ENCODE measurements at places on chromosomes 7 and 10.

GRCh38 chr7:95578299-95578855 lies 17.9 kb downstream of the PDK4 start:
- DNase-seq = no peak

DNA sequence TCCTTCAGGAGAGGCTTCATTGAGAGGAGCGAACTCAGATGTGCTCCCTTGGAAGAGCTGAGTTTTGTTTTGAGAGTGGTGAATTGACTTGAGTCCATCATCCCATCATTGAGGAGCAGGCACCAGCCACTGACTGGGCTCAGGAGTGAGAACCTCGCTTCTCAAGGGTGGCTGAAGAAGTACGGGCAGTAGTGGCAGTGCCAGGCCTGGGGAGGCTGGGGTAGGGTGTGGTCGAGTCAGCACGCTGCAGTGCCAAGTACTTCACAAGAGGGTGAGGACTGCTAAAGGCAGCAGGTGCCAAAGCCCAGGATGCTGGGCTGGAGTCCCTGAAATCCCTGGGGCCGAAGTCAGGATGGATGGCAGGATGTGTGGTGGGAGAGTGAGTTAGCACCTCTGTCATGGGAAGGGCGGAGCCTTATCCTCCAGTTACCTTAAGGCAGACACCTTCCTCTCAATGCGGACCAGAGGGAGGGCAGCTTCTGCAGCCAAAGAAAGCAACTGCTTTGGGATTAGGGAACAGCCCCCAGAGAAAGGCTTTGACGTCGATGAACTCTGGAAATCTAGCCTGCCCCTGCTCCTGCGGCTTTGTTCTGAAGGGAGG lies 210.3 kb downstream of the CAMK1D start:
- DNase-seq = no peak

GRCh38 chr7:120987280-120987679 lies 1.2 kb upstream of the CPED1 start:
- no peak for DNase-seq

DNA sequence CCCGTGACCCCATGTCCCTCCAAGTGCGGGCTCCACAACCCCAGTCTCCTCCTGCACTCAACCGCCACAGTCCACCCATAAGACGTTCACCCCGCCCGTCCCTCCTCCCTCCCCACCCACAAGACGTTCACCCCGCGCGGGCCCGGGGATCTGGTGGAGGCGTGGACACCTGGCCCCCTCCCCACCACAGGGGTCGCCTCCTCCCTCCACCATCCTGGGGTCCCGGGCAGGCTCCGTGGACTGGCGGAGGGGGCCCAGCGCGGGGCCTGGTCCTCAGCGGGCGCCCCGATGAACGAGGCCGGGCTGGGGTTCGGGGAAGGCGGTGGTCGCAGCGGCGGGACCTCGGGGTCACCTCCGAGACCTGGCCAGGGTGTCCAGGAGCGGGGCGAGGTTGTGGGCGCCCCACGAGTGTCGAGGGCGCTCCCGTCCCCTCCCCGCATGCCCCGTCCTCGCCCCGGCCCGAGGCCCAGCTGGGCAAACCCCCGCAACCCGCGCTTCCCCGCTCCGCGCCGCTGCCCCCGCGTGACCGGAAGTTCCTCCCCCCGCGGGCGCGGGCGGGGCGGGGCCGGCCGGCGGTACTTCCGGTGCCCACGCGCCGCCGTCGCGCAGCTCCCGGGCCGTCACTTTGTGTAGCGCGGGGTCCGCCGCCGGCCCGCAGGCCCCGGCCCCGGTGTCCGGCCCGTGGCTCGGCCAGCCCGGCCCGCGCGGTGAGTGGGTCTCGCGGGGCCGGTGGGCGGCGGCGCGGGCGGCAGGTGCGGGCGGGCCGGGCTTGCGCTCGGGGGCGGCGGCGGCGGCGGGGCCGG lies at the start of gene ZNF316:
Gene ZNF316 (plus strand): TSS at position 578 of the 803 bp plus-strand sequence. CDS start 5,092 bp downstream, outside the sequence.
- DNase-seq = peak; percentile 35

DNA sequence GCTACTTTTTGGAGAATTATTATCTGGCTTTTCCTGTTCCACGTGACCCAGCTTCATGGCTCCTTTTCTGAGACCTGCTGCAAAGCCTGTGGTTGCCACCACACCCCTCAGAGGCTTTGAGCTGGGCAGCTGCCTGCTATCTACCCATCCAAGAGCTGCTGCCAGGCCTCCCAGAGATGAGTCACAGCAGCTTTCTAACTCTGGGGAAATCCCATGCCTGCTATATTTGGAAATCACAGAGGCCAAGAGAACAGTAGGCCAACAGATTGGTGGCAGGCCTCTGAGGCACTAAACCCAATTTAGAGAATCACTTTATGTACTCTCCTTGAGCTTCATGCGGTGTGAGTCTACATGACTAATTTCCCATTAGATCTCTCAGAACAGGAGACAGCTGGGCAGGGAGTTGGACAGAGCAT lies 35.2 kb downstream of the SGCE start:
- DNase-seq = no peak

DNA sequence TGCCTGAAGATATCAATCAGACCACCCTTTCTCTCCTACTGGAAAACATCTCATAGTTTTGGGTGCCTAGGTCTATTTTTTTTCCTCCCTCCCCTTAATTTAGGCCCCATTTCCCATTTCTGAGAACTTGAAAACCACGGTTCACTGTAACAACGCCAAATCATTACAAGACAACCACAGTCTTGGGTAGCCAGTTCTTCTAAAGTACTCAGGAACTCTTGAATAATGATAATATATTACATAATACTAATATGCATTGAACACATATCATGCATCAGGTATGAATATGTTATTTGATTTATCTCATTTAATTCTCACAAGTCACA lies 185.1 kb upstream of the ADO start:
- no peak for DNase-seq

DNA sequence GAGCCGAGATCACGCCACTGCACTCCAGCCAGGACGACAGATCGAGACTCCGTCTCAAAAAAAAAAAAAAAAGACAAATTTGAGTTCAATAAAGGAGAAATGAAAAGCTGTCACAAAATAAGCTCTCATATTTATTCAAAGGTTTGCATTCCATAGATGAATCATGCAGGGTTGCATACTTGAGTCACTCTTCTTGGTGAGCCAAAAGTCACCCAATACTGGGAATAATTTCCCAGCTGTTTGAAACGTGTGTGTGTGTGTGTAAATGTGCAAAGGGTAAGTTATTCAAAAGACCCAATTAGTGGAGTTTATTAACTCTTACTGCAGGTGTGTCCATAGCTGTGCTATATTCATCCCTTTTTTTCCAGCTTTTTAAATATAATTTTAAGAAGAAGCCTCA lies 297.7 kb downstream of the CCDC3 start:
- DNase-seq = no peak

- DNase-seq = no peak
These were observed 135.7 kb upstream of the GDF10 start for GRCh38 chr10:47164126-47164799.

DNA sequence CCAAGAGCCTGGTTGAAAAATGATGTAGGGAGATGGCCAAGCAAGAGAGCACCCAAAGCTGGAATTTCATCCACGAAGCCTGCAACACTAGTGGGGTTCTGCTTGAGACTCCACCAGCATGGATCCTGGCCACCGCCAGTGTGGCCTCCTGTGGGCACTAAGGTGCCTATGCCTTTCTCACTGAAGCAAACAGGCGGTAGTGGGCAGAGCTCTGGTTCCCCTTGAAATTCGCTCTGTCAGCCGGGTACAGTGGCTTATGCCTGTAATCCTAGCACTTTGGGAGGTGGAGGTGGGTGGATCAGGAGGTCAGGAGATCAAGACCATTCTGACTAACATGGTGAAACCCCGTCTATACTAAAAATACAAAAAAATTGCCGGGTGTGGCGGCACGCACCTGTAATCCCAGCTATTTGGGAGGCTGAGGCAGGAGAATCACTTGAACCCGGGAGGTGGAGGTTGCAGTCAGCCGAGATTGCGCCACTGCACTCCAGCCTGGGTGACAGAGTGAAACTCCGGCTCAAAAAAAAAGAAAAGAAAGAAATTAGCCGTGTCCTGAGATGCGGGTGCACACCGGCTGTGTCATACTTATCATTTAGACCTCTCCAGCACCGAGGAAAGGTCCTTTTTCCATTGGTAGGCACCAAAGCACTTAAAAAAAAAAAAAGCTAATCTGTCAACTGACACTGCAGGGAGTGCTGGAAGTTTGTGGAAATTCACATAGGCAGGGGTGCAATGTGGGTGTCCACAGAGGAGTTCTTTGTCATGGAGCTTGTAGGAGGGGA lies 28.3 kb downstream of the CCM2 start:
- DNase-seq = no peak

DNA sequence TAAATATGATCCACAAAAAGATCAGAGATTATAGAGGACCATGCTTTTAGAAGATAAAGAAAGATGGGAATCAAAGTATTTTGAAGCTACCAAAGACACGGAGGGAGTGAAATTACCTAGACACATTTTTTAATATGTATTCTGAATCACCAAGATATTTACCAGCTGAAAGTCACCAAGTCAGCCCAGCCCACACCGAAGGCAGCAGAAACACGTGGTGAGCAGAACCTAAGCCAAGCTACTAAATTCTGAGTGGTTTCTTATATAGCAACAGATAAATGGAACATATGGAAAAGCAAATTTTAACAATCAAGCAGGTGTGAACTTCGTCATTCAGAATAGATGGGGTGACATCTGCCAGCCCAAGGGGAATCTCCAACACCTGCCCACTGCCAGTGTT lies 134.7 kb upstream of the AKR1E2 start:
- no peak for DNase-seq

DNA sequence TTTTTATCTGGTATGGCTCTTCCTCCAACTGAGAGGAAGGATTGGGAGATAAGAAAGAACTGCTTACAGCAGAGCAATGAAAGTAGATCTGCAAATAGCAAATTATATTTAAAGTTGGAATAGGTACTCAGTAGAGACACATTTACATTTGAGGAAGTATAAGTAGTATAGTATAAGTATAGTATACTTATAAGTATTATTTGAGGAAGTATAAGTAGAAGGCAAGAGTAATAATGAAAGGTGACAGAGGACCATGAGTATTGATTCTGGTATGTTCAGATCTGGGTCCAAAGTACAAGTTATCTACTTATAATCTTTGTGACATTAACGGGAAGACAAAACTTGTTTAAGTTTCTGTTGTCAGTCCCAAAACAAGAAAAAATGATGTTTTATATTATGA lies 527.6 kb upstream of the SORCS1 start:
- DNase-seq = no peak

All from retina (tissue), 1 donor.